ENCODE measurements at places on chromosomes 1 and 21.
A peak's percentile ranks its signal among the peaks of the same experiment; 100 is the strongest.

DNA sequence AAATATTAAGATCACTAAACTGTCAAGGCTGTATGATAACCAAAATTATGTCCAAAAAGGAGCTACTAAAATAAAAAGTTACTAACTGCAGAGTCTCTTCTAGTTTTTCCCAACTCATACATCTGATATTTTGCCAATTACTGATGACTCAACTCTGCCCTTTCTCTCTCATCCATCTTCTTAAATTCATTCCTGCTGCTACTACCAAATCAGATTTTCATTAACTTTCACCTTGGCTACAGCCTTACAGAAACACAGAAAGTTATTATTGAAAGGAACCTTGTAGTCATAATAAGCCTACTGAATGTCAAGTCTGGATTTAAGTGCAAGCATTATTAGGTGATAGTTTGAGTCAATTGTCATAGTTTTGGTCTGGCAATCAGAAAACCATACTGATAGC lies 273.1 kb downstream of the DPYD start:
- no peak for DNase-seq

DNA sequence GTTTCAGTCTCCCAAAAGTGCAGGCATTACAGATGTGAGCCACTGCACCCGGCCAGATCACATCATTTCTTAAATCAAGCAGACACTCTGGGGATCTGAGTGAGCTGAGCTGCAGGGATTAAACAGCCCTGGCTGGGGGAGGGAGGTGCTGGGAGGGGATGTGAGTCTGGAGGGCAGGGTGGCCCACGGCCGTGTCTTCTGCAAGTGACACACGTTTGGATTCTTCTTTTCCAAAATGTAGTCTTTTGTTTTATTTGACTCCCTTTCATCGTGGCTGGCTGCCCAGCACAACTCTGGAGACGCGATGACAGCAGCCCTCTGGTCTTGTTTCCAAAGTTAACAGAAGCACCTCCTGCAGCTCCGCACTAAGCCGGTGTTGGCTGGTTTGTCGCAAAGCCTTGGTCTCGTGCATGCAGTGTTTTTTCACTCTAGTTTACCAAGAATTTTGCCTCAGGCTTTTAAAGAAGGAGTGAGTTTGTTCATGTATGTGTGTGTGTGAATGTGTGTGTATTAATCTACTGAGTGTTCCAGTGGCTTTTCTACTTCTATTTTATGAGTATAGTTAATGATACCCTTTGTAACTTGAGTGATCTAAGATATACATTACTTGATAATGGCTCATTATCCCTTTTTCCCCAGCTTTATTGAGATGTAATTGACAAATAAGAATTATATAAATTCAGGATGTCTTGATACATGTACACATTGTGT lies 2.8 kb upstream of the KRTAP10-5 start:
- DNase-seq = no peak

DNA sequence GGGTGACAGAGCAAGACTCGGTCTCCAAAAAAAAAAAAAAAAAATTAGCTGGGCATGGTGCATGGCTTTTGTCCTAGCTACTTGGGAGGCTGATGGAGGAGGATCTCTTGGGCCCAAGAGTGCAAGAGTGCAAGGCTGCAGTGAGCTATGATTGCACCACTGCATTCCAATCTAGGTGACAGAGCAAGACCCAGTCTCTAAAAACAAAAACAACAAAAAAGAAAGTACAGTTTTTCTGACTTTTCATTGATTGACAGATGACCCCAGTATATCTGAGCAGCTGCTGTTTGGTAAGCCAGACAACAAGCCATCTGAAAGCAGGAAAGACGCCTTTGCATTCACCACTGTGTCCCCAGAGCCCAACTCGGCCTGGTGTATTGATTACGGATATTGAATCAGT lies 10.9 kb upstream of the DPT start:
- no peak for DNase-seq

DNA sequence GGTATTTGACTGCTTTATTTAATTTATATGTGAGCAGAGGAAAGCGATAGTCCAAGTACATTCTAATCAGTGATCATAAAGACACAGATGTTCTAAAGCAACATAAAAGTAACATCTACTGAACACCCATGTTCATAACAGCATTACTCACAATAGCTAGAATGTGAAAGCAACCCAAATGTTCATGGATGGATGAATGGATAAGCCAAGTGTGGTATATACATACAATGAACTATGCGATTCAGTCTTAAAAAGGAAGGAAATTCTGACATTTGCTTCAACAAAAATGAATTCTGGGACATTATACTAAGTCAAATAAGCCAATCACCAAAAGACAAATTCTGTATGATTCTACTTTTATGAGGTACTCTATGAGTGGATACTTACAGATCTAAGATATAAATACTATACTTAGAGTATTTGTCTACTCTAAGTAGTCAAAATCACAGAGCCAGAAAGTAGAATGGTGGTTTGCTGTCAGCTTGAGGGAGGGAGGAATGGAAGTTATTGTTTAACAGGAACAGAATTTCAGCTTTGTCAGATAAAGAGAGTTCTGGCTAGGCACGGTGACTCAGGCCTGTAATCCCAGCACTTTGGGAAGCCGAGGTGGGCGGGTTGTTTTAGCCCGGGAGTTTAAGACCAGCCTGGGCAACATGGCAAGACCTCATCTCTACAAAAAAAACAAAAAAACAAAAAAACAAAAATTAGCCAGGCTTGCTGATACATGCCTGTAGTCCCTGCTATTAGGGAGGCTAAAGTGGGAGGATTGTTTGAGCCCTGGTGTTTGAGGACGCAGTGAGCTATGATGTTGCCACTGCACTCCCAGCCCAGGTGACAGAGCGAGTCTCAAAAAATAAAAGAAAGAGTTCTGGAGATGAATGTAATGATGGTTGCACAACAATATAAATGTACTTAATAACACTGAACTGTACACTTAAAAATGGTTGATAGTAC lies 79.7 kb upstream of the ARHGAP29 start:
- no peak for DNase-seq

DNA sequence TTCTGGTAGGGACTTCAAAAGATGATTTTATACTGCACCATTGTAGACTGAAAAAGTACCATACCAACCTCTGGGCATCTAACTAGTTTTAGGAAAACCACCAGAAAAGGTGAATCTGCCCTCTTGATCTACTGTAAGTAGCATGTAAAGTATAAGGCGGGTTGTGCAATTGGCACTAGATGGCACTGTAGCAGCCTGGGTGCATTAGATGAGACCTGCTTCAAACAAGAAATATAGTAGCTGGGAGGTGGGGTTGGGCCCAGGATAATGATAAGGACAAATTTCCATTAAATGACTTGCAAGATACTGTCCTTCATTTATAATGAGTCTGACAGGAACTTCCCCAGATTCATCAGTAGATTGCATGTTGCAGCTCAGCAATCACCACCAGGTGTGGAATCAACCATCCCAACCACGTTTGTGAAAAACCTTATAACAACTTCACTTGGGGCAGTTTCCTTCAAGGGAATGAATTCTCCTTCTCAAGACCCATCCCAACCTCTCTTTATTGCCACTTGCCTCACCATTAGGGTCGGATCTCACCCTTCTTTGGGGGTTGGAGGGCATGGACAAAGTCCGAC lies 37.3 kb upstream of the IL10 start:
- no peak for DNase-seq

DNA sequence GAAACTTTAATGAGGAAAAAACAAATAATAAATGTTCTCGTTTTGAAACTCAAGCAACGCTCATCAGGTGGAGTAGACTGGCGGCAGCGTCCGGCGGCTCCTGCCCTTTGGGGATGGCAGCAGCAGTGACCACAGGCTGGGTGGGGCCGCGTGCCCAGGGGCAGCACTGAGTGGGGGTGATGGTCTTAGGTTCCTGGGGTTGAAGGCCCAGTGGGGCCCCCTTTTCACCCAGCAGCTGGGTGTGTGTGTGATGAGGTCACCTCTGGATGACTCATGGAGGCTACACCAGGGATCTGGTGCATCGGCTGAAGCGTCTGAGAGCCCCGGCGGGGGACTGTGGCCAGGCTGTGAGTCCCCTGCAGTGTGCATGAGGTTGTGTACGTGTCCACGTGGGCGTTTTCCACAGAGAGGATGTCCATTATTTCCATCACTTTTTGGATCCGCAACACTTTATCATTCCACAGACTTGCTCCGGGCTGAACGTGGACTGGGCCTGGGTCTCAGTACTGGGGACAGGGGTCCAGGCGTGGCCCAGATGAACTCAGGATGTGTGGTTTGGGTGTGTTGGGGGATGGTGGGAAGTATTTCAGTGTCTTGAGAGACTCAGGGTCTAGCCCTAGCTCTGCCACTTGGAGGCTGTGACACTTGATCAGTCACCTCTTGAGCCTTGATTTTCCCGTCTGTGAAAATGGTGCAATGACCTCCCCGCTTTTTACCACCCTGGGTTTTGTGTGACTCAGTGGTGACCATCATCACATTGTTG lies 25.6 kb downstream of the LDLRAP1 start:
- DNase-seq = peak; percentile 20

- DNase-seq = no peak
These were observed 1.7 kb upstream of the RIPK4 start for GRCh38 chr21:41768437-41769042.

DNA sequence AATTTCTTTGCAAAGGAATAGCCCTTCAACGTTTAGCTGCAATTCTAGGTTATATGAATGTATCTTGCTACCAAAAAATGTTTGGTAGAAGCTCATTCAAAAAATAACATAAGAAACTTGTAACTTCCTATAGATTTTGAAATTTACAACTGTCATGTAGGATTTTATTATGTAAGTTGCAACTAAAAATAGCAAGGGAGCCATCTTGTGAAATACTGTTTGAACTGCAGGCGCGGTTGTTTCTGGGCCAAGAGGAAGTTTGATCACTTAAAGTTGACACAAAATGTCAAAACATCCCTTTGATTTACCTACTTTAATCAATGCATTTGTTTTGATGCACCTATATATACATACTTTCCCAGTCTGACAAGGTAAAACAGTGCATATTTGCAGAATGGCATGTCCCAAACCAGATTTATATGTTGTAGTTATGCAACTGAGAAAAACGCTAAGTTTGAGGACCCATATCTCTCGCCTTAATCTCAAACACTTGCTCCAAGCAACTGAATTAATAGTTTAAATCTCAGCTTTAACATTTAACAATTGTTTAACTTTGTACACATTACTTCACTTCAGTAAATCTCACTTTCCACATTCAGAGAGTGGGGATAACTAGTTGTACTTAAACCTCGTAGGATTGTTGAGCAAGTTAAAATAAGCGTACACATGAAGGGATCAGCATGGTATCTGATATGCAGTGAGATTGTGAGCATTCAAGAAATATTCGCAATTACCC lies 63.9 kb downstream of the KCNK2 start:
- no peak for DNase-seq

DNA sequence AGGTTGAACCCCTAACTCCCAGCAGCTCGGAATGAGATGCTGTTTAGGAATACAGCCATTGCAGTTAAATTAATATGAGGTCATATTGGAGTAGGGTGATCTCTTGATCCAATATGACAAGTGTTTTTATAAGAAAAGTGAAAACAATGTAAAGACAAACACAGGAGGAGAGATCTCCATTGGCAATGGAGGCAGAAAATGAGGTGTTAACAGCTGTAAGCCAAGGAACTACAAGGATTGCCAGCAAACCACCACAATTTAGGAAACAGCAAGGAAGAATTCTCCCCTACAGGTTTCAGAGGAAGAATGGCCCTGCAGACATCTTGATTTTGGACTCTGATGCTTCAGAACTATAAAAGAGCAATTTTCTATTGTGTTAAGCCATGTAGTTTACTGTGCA lies 774.3 kb downstream of the MRPL39 start:
- DNase-seq = no peak

DNA sequence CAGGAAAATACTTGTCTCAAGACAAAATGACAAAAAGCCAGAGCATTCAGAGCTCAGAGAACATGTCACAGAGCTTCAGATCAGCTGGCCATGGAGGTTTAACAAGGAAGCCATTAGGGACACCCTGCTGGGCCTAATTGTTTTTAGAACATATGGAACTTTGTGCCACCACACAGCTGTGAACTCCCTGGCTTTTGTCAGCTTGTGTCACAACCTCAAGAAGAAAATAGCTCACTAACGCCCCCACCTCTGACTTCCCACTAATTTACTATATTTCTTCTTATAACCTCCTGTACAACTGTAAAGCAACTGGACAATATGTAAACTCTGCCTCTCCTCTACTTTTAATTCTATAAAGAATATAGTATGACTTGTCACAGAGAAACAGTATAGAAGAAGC lies 21.0 kb upstream of the TDRD10 start:
- no peak for DNase-seq

- no peak for DNase-seq
These were observed 18.1 kb upstream of the EPHA8 start for GRCh38 chr1:22545141-22545540.

GRCh38 chr1:230327892-230328284 lies 98.2 kb downstream of the PGBD5 start:
- DNase-seq = no peak

DNA sequence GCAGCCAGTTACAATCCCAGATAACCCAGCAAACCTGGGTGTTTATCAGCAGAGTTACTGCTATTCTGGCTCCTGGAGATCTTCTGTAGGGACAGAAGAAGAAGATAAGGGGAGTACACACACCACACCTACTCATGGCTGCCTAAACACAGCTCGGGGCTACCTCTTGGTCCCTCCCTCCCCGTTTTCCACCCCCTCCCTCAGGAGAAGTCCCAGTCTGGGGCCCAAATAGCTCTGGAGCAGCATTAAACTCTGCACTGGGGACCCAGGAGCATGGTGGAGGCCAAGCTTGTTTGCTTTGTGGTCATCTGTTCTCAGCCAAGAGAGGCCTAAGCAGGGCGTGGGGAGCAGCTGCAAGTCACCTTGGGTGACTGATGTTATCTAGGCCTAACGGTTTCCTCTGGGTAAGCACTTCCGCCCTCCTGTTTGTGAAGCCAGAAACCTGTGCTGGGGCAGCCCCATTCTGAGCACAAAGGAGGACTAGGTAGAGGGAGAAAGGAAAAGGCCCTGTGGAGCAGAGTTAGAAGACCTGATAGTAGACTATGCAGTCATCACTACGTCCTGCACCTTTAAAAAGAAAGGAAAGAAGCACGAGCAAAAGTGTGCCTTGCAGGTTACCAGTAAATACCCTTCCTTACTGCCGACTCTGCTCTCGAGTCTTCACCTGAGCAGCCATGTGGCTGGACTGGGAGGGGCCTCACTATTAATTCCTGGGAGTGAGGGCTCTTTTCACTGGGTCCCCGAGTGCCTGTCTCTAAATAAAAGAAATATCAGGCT lies 2.0 kb upstream of the RCSD1 start:
- DNase-seq = no peak

DNA sequence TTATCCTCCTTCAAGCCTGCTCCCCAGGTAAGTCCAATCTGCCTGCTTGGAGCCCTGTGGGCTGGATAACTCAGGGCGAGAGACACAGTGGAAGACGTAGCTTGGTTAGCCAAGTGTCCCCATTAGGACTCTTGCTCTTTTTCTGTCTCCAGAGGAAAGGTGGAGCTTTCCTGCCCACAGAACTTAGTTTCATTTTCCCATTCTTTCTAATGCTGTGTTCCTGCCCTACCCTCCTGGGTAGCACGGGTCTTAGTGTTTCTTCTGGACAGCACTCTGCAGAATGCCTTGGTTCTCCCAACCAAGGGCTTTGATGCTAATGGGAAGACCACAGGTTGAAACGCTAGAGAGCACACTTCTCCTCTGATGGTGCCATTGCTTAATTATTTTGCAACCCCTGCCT lies 92.5 kb upstream of the LRRC8D start:
- no peak for DNase-seq

GRCh38 chr1:32990887-32991286 lies 26.3 kb upstream of the RNF19B start:
- no peak for DNase-seq
